Activated CD4-positive, alpha-beta T cell treated with anti-CD3 and anti-CD28 coated beads for 48 hours (primary cell): ENCODE measurements at places on chromosomes 6 and 20.

GRCh38 chr20:45368221-45368980 is 5.4 kb downstream of the SYS1 start:
- DNase-seq: peak; percentile 27

DNA sequence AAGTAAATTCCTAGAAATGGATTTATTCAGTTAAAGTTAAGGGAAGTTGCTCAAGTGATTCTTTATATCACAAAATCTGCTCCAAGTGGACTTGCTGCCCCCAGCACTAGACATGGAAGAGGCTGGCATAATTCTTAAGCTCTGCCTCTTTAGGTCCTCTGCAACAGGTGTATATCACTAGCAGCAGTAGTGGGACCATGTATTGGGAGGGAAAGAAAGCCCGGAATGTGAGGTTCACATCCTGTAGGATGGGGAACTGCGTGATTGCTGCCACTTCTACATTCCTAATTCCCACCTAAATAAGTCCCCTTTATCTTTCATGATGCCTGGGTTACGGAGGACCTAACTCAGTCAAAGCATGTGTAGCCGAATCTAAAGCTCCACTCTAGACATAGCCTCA is 13.2 kb downstream of the SPATS1 start:
- DNase-seq: no peak

DNA sequence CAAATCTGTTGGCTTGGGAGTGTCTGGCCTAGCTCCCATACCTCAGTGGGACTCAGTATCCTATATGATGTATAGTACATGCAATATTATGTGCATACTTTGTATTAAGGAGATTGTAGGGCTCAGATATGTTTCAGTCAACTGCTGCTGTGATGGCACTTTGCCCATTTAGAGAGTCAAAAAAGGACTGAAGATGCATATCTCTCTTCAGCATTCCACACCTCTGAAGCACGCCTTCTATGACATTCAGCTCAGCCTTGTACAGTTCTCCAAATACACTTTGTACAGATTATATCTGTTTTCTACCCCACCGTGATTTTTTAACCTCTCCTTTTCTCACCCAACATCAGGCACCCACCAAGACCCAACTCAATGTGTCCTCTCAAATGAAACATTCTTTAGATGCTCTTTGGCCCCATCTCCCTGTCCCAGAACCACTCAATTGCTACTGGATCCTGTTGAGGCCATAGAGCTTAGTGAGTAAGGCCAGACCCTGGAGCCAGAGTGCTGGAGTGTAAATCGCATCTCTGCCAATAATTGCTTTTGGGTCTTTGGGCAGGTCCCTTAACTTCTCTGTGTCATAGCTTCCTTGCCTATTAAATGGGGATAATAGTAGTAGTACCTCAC is 15.6 kb downstream of the ENPP1 start:
- no peak for DNase-seq

GRCh38 chr20:58482416-58482815 is 32.8 kb downstream of the APCDD1L start:
- DNase-seq: no peak

GRCh38 chr20:37575884-37576283 is 48.2 kb upstream of the BLCAP start:
- DNase-seq: no peak

GRCh38 chr6:33314515-33314942 is 651 bp upstream of the TAPBP start:
- peak; percentile 68 for DNase-seq
